ENCODE measurements at places on chromosomes 5 and 9. TPM values are rescaled to one million over a fixed set of nuclear protein-coding genes. Genes with fewer than 3 reads are reported as not detected.

DNA sequence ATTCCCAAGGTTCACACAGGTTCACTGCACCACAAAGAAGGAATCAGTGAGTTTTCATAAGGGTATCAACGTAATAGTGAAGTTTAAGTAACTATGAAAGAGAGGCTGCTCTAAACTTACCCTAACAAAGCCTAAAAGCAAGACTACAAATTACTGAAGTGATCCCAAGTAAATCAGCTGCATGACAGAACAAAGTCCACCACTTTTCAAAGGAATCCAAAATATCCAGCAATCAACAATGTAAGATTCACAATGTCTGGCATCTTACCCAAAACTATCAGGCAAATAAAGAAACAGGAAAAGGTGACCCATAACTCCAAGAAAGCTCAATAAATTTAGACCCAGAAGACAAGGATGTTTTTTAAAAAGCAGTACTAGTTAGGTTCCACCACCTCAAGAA, 70.1 kb downstream of the GNAQ start:
- DNase-seq: no peak

DNA sequence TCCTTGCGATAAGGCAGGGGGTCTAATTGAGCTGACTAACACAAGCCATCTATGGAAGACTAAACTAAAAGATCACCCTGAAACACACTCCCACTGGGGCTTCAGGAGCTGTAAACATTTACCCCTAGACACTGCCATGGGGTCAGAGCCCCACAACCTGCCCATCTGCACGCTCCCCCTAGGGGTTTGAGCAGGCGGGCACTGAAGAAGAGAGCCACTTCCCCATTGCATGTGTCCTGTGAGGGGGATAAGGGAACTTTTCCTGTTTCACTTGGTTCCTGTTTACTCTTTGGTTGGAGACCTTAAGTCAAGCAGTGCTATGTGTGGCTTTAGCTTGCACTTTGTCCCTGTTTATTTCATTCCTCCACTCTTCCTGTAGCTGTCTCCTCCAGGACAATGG, 1929.5 kb upstream of the CDH9 start:
- no peak for DNase-seq

GRCh38 chr5:109467058-109467457, 57.3 kb upstream of the PJA2 start:
- DNase-seq: no peak

GRCh38 chr9:112020680-112021596, 124.3 kb downstream of the UGCG start:
- no peak for DNase-seq

- DNase-seq: no peak
Observed at GRCh38 chr5:147675168-147675567, 107.4 kb downstream of the JAKMIP2 start.

DNA sequence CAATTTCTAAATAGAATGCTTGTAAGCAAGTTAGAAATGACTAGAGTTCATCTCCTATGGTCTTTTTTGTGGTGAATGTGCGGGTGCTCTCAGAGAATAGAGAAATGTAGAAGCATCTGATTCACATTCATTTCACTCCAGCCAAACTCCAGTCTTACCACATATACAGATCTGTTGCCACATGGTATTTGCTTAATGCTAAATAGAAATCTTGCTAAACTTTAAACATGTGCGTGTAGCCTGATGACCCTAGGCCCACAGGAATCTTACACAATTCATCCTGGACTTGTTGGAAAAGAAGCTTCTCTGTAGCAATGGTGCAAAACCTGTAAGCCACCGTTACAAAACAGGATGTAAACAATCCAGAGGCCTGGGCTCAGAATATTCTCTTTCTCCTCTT, 135.2 kb downstream of the PCSK1 start:
- no peak for DNase-seq

- DNase-seq: no peak
Observed at GRCh38 chr5:172789687-172790495, 18.9 kb upstream of the DUSP1 start.

PCDHGB3 gene
- 0.33 TPM for total RNA-seq
